ENCODE measurements at places on chromosomes 13 and 19.

DNA sequence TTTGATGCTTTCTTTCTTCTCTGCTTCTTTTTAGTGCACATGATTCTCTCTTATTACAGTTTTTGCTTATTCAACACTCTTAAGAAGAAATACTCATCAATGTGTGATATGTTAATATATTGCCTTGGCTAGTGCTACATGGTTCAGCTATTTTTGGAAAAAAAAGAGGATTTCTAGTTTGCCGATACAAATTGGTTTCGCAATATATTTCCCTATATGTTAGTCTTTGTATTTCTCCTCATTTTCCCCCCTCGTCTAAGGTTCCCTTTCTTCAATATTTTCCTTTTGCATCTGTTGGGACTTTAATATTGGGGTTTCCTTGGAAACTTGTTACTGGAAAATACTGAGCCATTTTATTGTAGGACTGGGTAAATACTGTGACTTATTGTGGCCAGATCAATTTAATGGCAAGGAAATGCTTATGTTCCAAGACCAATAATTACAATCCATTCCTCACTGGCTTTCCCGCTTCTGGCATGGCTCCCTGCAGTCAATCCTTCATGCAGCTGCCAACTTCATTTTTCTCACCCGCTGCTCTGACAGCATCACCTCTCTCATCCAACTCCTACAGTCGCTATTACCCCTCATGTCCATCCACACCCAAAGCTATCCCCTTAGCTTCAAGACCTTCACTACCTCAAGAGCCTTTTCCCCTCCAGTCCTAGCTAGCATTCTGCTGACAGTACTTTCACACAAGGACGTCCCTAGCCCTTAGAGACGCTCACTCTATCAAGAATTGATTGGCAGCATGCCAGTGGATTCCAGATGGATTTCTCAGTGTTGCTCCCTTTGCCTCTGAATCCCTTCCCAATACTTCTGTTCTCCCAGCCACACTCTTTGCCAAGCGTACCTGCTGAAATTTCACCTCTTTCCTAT lies 280.1 kb upstream of the TMTC4 start:
- DNase-seq, result no peak

- no peak for DNase-seq
These were observed 80.8 kb downstream of the SHISA2 start for GRCh38 chr13:25971047-25971446.

- DNase-seq, result no peak
These were observed 7.4 kb downstream of the SOX1 start for GRCh38 chr13:112074139-112074865.

GRCh38 chr13:103031332-103031873 lies 34.8 kb downstream of the SLC10A2 start:
- no peak for DNase-seq

GRCh38 chr19:49297403-49297802 lies 27.6 kb downstream of the SLC6A16 start:
- no peak for DNase-seq

DNA sequence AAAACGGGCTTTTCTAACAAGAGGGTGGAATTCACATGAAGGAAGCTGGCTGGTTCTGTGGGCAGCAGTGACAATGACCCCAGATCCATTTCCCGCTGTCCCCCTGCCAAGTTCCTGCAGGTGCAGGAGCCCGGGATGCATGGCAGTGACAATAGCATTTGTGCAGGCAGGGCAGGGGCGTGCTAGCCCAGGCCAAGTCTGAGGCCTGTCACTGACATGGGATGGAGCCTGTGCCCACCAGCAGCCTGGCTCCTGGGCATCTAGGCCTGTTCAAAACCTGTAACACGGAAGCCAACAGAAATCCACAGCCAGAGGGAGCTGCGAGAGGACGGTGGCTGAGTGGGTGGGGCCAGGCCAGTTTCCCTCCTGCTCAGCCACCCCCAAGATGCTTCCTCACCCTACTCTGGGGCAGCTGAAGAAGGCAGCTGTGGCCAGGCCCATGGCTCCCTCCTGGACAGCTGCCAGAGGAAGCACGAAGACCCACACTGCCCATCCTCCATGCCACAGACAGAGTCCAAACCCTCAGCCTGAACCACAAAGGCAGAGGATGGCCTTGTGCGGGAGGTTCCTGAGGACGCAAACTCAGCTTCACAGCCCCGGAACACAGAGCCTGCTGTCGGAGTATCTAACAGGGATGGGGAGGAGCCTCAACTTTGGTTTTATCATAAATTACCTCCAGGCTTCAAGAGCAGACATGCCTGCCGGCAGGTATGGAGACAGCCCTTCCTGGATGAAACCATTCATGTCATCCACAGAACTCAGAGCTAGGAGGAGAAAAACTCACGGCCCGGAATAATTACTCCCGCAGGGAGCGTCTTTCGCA lies 74.0 kb downstream of the CEBPG start:
- DNase-seq, result peak; percentile 73

All from hematopoietic multipotent progenitor cell treated with erythropoietin and hydrocortisone succinate and interleukin-3 and kit ligand, for 6 days (in vitro differentiated cells).